ENCODE measurements at places on chromosomes 16 and 17.

DNA sequence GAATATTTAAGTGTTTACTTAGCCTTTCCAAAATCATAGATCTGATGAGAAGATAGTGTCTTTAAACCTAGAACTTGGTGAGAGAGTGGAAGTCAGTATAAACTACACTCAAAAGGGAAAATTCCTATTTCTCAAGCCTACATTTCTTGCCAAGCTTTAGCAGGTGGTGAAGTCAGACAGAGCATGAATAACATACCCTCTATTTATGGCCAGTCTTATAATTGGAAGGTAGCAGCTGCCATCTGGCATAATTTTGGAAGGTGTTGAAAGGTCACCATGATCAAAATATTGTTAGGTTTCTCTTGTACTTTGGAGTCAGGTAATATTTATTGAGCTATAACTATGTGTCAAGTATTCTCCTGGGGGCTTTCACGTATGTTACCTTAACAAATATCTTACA lies 729.3 kb upstream of the KIF2B start:
- no peak for DNase-seq

DNA sequence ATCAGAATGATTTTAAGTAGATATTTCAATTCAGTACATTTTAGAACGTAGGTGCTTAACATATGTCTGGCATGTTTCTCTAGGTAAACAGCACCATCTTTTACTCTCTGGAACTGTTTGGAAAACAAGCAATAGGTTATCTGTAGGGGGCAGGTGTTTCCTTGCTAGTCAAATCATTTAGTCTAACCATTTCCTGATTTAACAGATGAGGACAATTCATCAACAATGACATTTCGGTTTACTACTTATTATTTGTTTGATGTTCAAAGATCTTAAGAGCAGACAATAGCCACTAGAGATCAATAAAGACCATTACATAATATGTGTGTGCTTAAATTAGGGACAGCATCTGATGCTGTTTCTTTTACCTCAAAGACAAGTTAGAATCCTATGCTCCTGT lies 173.1 kb downstream of the CEP112 start:
- no peak for DNase-seq

GRCh38 chr17:83036666-83037065 lies 42.7 kb upstream of the METRNL start:
- no peak for DNase-seq

GRCh38 chr16:69485361-69485760 lies 60.9 kb downstream of the CYB5B start:
- DNase-seq, result no peak

DNA sequence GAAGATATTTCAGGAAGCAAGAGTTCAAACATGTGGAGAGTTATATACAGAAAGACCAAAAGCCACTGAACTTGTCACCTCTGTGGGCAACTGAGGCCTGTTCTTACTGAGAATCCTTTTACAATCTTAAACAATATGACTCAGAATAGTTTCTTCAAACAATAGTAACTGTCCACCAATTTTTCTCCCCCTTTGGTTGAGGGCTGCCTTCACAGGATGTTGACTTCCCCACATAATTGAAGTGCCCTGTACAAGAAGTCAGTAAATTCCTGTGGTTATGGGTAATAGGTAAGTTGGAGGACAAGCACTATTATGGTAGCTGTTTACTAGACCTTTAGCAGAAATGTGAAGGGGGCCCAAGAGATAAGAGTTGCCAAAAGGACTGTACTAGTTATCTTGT lies 215.8 kb downstream of the CDH8 start:
- peak; percentile 70 for DNase-seq

DNA sequence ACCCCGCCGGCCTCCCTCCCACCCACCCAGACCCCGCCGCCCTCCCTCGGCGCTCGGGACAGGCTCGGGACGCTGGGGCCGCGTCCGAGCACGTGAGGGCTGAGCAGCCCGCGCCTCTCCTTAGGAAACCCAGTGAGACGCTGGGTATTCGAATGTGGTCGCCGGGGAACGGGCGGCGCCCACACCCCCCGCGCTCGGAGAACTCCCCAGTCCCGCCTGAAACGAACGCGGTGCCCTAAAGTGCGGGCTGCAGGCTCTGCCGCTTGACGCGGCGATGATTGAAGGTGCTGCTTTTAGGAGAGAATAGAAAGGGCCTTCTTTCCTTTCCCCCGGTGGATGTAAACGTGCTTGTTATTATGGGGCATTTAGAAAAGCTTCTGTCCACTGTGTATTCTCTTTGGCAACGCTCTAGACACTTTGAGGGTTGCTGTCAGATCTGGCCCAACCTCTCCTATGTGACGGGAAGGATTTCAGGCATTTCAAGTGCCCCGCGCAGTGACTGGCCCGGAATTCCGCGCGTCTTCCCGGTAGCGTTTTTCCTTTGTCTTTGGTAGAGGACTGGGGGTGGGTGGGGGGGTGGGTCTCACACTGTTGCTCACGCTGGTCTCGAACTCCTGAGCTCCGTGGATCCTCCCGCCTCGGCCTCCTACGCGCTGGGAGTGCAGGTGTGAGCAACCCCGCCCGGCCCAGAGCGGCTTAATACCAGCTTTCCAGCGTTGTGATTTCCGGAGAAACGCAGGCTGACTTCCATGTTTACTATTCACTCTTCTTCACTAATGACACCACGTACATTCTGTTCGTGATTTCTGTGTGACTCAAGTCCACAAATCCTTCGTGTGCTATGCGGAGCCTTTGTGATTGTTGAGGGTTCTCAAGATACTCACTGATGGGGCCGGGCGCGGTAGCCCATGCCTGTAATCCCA lies 21.8 kb upstream of the FOXK2 start:
- DNase-seq, result peak; percentile 44

- DNase-seq, result no peak
Observed at GRCh38 chr17:74516561-74517328, 14.5 kb downstream of the CD300LB start.

- no peak for DNase-seq
Observed at GRCh38 chr17:44930667-44931066, 15.4 kb upstream of the GFAP start.

- DNase-seq, result no peak
Observed at GRCh38 chr16:25637236-25637635, 54.5 kb upstream of the HS3ST4 start.

DNA sequence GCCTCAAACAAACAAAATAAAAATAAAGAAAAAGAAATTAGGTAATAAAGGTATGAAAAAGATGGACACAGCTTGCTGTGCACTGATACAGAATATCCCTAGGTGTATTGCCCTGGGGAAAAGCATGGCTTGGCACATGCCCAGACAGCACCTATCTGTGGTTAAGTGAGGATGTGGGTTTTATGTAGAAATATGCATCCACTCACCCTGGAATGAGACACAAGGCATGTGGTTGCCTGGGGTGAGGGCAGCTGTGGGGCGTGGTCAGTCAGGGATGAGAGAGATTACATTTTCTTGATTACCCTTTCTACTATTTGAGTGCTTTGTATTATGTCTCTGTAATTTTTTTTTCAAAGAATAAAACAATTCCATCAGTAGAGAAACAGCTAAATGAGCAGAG lies 6.9 kb downstream of the PLLP start:
- peak; percentile 66 for DNase-seq

DNA sequence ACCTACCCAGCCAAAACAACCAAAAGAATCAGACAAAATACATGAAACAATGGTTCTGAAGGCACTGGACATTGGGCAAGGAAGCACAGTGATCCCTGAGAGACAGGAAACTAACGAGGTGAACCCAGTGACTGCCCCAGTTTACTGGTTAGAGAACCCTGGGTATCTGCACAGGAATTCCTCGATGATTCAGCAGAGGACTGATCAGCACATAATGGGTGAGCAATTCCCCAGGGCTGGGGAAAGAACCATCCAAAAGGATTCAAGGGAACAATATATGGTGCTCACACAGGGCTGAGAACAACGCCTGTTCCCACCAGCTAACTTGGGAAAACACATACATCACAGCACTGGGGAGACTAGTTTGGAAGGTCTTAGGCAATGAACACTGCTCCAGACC lies 167.2 kb downstream of the PARN start:
- peak; percentile 19 for DNase-seq

GRCh38 chr17:79078476-79079190 lies 4.0 kb downstream of the ENGASE start:
- DNase-seq, result no peak

DNA sequence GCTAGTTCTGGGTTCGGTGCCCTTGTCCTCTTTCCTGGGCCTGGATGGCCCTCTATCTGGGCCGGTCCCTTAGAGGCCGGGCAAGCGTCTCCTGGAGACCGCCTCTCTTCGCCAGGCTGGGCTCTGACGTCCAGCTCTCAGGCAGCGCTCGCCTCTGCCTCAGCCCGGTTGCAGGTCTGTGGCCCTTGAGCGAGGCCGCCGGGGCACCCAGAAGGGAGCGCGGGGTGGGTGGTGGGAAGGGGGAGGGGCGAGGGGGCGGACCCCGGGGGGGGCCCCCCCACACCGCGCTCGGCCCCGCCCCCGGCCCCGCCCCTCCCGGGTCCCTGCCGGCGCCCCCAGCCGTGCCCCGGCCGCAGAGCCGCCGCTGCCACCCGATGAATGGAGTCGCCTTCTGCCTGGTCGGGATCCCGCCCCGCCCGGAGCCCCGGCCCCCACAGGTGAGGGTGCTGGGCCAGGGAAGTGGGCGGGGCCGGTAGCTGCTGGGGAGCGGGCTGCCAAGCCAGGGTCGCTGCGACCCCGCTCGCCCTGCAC lies at the start of gene ARHGAP23:
Gene ARHGAP23 (plus strand): TSS at position 353 of the 531 bp plus-strand sequence. CDS start 22 bp downstream, at position 375.
- DNase-seq, result peak; percentile 65

DNA sequence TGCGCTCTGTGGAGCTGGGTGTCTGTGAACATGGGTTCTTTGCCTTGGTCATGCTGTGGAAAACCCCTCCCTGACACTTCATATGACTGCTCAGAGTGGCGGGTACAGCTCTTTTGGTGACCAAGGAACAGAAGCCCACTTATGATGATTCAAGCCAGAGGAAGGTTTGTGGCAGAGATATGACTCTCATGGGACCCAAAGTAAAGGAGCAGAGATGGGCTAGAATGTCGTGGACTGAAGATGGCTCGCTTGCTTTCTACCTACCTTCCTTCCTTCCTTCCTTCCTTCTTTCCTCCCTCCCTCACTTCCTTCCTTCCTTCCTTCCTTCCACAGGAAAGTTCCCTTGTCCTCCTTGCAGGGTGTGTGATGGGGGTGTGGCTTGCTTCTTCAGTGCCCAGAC lies 169.7 kb upstream of the IRX3 start:
- DNase-seq, result no peak

- DNase-seq, result no peak
Observed at GRCh38 chr16:86874141-86874540, 295.8 kb downstream of the FOXL1 start.

- no peak for DNase-seq
Observed at GRCh38 chr17:31388770-31389656, 2.5 kb upstream of the RAB11FIP4 start.

GRCh38 chr16:72621651-72622050 lies 426.3 kb downstream of the ZFHX3 start:
- no peak for DNase-seq

DNA sequence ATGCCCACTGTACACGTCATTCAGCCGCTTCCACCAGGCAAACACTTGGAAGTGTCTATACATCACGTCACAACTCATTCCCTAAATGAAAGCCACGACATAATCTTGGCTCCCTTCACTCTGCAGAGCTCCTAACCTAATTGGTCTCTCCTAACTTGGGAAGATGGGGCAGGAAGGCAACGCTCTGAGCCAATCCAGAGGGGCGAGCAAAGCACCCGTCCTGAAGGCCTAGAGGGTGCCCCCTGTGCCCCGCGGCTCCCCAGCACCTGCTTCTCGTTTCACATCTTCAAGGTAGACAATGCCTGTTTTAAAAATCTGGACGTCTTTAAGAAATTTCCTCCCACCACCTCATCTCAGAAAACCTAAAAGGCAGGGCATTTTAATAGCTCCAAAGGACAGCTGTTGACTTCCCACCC lies 1.0 kb downstream of the CSNK2A2 start:
- DNase-seq, result peak; percentile 9

- no peak for DNase-seq
Observed at GRCh38 chr16:12677502-12677901, 126.2 kb downstream of the CPPED1 start.

GRCh38 chr16:56634715-56635440 lies 2.4 kb downstream of the MT1M start:
- no peak for DNase-seq

DNA sequence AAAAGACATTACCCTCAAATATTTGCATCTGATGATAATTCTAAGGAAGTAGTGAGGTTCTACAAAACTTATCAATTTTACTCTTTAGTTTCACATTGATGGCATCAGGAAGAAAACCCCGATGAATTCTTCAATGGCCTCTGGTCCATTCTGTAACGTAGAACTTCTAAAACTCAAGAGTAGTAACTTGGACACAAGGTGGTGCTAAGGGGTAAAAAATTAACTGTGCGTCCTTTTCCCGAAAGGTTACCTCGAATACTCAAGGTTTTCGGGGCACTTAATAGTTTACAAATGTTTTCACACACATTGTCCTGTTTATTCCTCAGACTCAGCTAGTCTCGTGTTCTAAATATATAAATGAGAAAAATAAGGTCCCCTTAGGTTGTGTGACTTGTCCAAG lies 517.3 kb upstream of the ZFHX3 start:
- DNase-seq, result no peak

GRCh38 chr17:46865100-46865499 lies 13.7 kb downstream of the WNT9B start:
- DNase-seq, result peak; percentile 28

DNA sequence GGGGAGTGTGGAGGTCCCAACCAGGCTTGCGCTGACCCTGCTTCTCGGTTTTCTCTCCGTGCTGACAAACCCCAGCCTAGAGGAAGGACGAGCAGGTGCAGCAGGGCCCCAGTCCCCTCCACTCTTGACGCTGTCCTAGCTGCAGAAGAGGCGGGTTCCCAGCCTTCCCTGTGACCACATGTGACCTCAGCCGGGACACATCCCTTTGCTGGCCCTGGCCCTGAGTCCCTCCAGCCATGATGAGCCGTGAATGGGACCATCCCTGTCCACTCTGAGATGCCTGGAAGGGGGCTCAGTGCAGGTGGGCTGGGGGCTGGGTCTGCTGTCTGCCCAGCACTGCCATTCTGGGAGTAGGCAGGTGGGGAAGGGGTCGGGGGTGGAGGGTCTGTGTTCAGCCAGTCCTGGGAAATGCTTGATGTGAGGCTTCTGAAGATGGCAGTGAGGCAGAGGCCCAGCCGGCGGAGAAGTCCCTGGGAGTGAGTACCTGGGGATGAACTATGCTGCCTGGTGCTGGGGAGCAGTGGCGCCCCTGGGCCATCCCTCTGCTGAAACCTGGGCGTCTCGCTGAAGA lies 1.9 kb upstream of the TUBB3 start:
- DNase-seq, result no peak

GRCh38 chr17:82065193-82065637 lies 389 bp downstream of the DUS1L start:
- peak; percentile 17 for DNase-seq

- DNase-seq, result peak; percentile 78
Observed at GRCh38 chr16:81004646-81005353, 1.9 kb downstream of the CMC2 start.

- DNase-seq, result no peak
Observed at GRCh38 chr16:87593710-87594258, 8.5 kb upstream of the JPH3 start.

Data from astrocyte of the spinal cord (primary cell).